WTC11 (cell line): ENCODE measurements at places on chromosomes 6 and 20.

- no peak for DNase-seq
Observed at GRCh38 chr6:42226645-42227143, 9.0 kb upstream of the MRPS10 start.

DNA sequence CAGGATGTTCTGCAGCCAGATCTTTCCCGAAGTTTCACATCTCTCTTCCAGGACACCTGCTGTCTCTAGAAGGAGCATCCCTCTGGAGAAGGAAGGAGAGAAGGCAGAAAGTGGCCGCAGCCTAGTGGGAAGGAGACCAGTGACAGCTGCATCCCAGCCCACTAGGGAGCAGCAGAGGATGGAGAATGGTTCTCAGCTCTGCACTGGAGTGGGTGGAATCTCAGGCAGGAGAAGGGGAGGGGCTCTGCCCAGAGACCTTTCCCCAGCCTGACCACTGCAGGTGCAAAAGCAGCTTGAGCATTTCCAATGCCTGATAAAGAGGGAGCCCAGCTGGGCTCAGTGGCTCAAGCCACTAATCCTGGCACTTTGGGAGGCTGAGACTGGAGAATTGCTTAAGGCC lies 32.3 kb downstream of the NCR2 start:
- peak; percentile 84 for DNase-seq

DNA sequence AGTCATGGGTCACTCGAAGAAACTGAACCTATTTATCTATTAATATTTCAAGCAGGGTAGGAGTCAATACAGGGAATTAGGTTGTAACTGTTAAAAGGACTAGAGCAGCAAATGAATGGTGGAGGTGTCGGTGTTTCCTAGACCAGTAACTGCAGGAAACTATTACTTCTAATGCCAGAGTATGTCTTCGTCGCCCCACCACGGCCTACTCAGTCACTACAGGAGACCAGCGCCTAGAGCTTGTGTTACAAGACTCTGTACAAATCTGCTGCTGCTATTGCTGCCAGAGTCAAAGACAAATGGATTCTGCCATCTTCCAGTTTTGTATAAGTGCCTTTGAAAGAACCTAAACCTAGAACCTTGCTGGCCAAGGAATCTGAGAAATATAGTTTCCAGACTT lies 343.9 kb downstream of the SOX4 start:
- peak; percentile 25 for DNase-seq

GRCh38 chr6:42104804-42105125 lies 37.7 kb downstream of the C6orf132 start:
- DNase-seq: peak; percentile 56

DNA sequence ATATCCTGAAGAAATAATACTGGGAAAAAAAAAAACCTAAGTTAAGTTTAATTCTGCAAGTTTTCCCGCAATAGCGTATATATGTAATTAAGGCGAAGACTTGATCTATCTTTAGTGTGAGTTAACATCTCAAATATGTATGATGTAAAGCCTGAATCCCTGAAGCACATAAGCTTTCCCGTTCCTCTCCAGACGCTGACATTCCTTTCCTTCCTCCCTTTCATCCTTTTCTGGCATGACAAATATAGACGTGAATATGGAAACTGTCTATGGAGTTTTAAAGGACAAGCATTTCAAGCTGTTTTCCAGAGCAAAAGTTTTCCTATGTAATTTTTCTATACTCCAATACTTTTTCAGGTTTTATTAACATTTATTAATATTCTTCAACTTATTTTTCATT lies 637.0 kb downstream of the COL12A1 start:
- no peak for DNase-seq

DNA sequence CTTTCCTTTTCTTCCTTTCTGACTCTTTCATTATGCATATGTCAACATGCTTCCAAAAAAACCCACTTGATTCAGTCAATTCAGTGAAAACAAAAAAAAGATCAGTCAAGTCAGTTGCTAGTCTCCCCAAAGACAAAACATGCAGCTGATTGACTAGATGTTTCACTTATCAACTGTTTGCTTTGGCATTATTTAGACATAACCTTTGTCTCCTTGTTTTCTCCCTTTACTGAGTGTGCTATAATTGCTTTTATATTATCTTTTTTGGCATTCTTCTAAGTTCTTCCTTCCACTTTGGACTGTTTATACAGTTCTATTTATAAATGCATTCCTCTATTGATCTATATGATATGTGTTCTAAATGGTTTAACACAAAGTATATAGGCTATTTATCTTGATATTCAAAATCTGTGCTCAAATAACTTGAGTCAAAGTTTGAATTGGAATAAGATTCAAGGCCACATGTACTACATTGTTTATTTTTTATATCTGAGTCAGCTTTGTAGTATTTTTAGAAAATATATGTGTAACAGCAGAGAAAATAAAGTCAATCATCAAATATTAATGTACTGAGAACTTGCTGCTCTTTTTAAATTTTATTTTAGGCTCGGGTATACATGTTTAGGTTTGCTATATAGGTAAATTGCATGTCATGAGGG lies 260.5 kb downstream of the CENPW start:
- DNase-seq: no peak

- DNase-seq: no peak
Observed at GRCh38 chr6:145886228-145886956, 71.8 kb upstream of the FBXO30 start.

GRCh38 chr6:150579611-150580010 lies 20.1 kb upstream of the PLEKHG1 start:
- no peak for DNase-seq

- DNase-seq: no peak
Observed at GRCh38 chr20:55632592-55632991, 372.7 kb downstream of the CBLN4 start.

- no peak for DNase-seq
Observed at GRCh38 chr6:21899708-21900107, 306.2 kb downstream of the SOX4 start.

GRCh38 chr6:52409499-52409898 lies 10.6 kb upstream of the EFHC1 start:
- DNase-seq: no peak

- DNase-seq: no peak
Observed at GRCh38 chr6:55100686-55101085, 73.6 kb upstream of the HCRTR2 start.

DNA sequence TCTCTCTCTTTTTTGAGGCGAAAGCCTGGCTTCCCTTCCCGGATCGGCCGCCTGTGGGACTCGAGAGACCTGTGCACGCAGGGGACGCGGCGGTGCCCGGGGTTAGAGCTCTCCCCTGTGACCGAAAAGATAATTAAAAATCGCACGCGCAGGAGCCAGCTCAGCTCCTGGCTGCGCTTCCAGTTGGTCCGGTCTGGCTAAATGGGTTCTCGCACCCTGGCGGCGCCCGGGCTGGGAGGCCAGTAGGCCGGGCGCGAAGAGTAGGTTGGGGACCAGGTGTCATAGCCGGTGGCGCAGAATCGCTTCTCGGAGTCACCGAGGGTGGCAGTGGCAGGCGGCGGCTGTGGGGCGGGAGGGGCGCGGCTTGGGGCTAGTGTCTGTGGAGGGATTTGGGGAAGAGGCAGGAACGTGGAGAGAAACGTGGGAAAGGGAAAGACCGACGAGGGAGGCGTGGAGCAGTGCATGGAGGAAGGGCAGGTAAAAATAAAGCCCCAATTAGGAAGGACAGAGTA lies 41.9 kb upstream of the SUPT3H start:
- peak; percentile 74 for DNase-seq

DNA sequence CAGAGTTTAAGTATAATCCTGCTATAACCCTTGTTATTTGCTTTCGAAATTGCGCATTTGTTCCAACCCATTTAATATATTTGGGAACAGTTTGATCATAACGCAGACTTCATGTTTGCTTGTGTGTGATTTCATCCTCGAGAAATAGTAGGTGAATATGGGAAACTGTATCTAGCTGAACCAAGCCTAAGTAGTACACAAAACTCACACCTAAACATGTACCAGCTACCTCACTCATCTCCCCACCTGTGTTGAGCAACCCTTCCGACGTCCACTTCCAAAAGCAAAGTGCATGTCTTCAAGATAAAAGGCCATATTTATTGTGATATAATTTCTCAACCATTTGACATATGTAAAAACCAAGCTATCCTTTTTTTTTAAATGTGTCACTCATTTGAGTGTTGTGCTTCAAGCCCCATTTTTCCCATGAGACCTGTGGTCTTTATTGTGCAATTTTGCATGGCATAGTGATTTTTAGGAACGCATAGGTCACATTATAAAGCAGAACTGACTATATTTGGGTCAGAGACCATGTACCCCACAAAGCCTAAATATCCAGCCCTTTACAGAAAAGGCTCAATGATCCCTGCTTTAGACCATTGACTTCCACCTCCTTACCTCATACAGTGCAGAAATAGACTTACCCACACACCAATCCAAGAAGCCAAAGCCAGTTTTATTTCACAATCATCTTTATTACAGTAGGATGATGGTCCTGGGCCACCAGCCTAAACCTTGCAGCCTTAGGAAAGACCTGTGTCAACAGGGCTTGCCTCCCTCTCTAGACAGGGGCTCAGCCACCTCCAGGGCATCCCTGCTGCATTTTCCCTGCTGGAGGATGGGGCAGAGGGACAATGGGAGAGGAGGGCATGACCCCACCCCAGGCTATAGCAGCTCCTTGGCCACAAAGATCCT lies 7.1 kb downstream of the CCND3 start:
- DNase-seq: no peak

DNA sequence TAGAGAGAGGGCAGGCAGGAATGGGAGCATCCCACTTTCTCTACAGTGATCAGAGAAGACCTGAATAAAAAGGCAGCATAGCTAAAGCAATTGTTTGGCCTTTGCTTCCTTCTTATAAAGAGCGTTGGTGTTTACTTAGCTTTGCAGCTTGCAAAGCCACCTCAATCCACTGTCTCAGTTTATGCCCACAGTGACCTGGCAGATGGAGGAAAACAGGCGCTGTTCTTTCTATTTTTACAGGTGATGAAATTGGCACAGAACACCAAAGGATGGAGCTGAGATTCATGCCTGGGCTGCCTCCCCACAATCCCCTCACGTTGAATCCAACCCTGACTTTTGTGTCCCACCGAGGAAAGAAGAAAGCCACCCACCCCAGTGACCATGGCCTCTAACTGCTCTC lies 130.5 kb downstream of the TTLL2 start:
- no peak for DNase-seq

- no peak for DNase-seq
Observed at GRCh38 chr6:170446841-170447560, 106.1 kb downstream of the PSMB1 start.

- DNase-seq: no peak
Observed at GRCh38 chr6:164216839-164217238, 802.3 kb downstream of the QKI start.

GRCh38 chr6:137705160-137706082 lies 161.6 kb upstream of the TNFAIP3 start:
- peak; percentile 72 for DNase-seq

GRCh38 chr6:41353333-41353732 lies 17.9 kb downstream of the NCR2 start:
- no peak for DNase-seq

- DNase-seq: no peak
Observed at GRCh38 chr6:108123481-108123929, 42.3 kb upstream of the NR2E1 start.

DNA sequence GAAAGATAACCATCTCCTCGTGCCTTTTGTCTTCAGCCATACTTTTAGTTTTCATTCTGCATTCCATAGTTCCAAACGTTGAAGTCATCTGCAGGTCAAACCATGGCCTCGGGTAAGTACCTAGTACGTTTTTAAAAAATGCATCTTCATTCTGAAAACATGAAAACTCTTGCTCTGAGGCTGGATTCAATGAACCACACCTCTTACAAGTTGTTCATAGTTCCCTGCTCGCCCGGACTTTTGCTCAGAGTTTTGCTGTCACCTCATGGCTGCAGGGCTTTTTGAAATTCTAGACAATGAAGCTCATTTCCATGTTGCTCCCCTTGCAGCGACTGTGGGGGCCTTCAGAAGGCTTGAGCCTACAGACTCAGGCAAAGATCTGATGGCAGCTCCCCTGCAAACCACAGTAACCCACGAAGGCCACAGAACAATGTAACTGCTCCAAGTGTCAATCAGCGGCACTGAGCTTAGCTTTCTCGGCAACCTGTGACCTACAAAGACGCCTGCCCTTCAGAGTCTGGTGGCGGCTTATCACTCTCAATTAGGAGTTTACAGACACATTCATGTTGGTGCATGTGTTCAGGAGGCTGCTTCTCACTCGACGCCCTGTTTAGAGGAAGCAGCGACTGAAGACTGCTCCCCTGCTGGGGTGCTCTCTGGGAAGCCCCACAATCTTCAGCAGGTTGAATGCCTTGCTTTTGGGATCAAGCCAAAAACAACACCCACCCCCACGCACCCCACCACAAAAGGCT lies 61.2 kb downstream of the FOXC1 start:
- DNase-seq: no peak

- DNase-seq: no peak
Observed at GRCh38 chr6:161115468-161115867, 123.9 kb downstream of the MAP3K4 start.

GRCh38 chr6:89506716-89507617 lies 74.0 kb downstream of the ANKRD6 start:
- no peak for DNase-seq

GRCh38 chr6:42978487-42978838 lies 518 bp downstream of the PEX6 start:
- DNase-seq: peak; percentile 40

DNA sequence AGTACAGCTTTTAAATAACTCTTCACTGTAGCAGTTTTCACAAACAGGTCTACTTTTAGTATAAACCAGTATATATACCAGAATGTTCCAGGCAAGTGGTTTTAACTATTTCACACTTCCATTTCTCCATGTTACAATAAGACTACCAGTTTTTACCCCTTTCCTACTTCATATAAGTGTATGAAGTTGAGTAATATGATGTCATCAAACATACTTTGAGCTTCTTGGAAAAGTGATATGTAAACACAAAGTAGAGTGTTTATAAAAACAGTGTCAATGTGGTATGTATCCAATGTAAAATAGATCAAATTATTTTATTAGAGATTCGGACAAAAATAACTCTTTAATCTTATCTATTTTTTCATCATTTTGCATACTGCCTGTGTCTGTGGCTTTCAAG lies 2.5 kb upstream of the PAQR8 start:
- DNase-seq: no peak

DNA sequence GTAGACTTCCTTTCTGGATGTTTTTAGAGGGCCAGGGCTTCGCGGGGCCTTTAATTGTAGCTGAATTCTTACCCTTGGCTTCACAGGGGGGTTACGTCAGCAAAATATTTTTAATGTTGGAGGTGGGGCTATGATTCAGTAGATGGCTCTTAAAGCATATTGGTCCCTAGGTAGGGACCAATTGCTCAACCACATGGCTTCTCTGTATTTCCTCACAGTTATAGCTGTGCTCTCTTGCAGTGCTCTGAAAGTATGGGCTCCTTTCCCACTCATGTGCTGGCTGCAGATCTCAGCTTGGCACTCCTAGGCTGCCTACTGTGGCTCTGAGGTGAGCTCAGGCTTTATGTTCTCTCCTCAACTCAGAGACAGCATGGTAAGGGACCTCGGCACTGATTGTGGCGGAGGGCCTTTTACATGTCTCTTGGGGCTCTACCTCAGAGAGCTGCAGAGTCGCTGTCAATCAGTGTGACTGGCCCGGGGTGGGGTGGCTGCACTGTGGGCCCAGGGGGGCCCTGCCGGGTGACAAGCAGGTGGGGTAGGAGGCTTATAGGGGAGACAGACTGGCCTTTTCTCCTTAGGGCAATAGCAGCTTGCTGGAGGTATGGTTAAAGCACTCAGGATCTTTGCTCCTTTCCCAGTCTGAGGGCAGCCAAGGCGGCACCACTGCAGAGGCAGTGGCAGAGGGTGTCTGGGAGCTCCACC lies 318.0 kb downstream of the DOK5 start:
- DNase-seq: no peak

GRCh38 chr6:130113201-130113710 lies 94.9 kb downstream of the L3MBTL3 start:
- DNase-seq: no peak
